Dermis blood vessel endothelial cell (primary cell): ENCODE measurements at places on chromosomes 3 and 15. TPM values are rescaled to one million over a fixed set of nuclear protein-coding genes. Genes with fewer than 3 reads are reported as not detected.

Gene TYRO3
- 2.6 and 5.0 TPM in 2 replicates for total RNA-seq

Gene CHST2
- 2.7 and 7.8 TPM in 2 replicates for total RNA-seq

Gene CDC25A
- 15.1 and 21.6 TPM in 2 replicates for total RNA-seq

Gene TBC1D23
- total RNA-seq, result 46.1 and 49.1 TPM in 2 replicates

Gene KNSTRN
- total RNA-seq, result 36.8 and 61.2 TPM in 2 replicates

Gene TIMMDC1
- total RNA-seq, result 35.3 and 38.8 TPM in 2 replicates

Gene ZBBX
- 0.05 TPM in 1 of 2 replicates, not detected in the other for total RNA-seq

Gene SOX2
- 0.05 TPM in 1 of 2 replicates, not detected in the other for total RNA-seq

Gene CXCR6
- total RNA-seq, result not detected in 2 replicates

Gene HEMK1
- total RNA-seq, result 8.1 and 13.3 TPM in 2 replicates

Gene DIPK2A
- total RNA-seq, result 14.1 and 41.5 TPM in 2 replicates

Gene GASK1A
- total RNA-seq, result 0.09 TPM in 1 of 2 replicates, not detected in the other

Gene GPR176
- 12.6 and 14.0 TPM in 2 replicates for total RNA-seq

Gene RHOA
- total RNA-seq, result 657 and 682 TPM in 2 replicates

Gene GOLGA8G
- total RNA-seq, result not detected in 2 replicates

Gene COPB2
- 185 and 202 TPM in 2 replicates for total RNA-seq

Gene LXN
- 82.5 and 93.8 TPM in 2 replicates for total RNA-seq

Gene SAXO2
- 0.05 and 0.17 TPM in 2 replicates for total RNA-seq

Gene WDR49
- 0.09 and 0.51 TPM in 2 replicates for total RNA-seq

Gene KBTBD13
- not detected in 2 replicates for total RNA-seq

Gene CHL1
- total RNA-seq, result 0.09 and 0.34 TPM in 2 replicates

Gene ITGA11
- 3.4 and 12.9 TPM in 2 replicates for total RNA-seq

Gene CPNE9
- total RNA-seq, result not detected in 2 replicates

Gene CCDC54
- not detected in 2 replicates for total RNA-seq

Gene SAMMSON
- total RNA-seq, result not detected in 2 replicates

Gene TIPIN
- total RNA-seq, result 7.8 and 12.4 TPM in 2 replicates

Gene PLIN1
- under 0.01 TPM in 1 of 2 replicates, not detected in the other for total RNA-seq

Gene NPAP1
- total RNA-seq, result not detected in 2 replicates

Gene KNG1
- not detected in 2 replicates for total RNA-seq

Gene ARNT2
- total RNA-seq, result 0.28 and 0.34 TPM in 2 replicates

Gene RAB11A
- total RNA-seq, result 485 and 795 TPM in 2 replicates

Gene BNIP2
- 322 and 364 TPM in 2 replicates for total RNA-seq

Gene KBTBD8
- total RNA-seq, result 1.7 and 2.6 TPM in 2 replicates

Gene CLDN18
- total RNA-seq, result not detected in 2 replicates

Gene VPS33B
- 15.0 and 16.5 TPM in 2 replicates for total RNA-seq

Gene MUC4
- 0.17 TPM in 1 of 2 replicates, not detected in the other for total RNA-seq

Gene ISLR
- total RNA-seq, result 0.17 and 0.79 TPM in 2 replicates

Gene IQCF5
- not detected in 2 replicates for total RNA-seq

Gene FOXP1
- 70.8 and 72.3 TPM in 2 replicates for total RNA-seq

Gene FSIP1
- 0.37 and 0.85 TPM in 2 replicates for total RNA-seq

Gene CELSR3
- total RNA-seq, result 0.17 and 0.47 TPM in 2 replicates

Gene ECE2
- not detected in 2 replicates for total RNA-seq

Gene MAGI1
- 101 and 106 TPM in 2 replicates for total RNA-seq
